ENCODE measurements at places on chromosomes 13 and 19.

GRCh38 chr13:24038405-24038804 lies 122.1 kb upstream of the SPATA13 start:
- no peak overlapping the region for H3K27ac ChIP-seq
- H3K27me3 ChIP-seq = peaks cover 9% of the 10 kb centered on the region
- peaks cover 2% of the 10 kb centered on the region for H3K4me1 ChIP-seq
- no peak overlapping the region for H3K4me3 ChIP-seq

- H3K4me3 ChIP-seq = no peak overlapping the region
- no peaks in the 10 kb centered on the region for H3K36me3 ChIP-seq
- no peak overlapping the region for H3K27ac ChIP-seq
- DNase-seq = no peak
These were observed 2.2 kb upstream of the TNFRSF19 start for GRCh38 chr13:23567906-23568460.

DNA sequence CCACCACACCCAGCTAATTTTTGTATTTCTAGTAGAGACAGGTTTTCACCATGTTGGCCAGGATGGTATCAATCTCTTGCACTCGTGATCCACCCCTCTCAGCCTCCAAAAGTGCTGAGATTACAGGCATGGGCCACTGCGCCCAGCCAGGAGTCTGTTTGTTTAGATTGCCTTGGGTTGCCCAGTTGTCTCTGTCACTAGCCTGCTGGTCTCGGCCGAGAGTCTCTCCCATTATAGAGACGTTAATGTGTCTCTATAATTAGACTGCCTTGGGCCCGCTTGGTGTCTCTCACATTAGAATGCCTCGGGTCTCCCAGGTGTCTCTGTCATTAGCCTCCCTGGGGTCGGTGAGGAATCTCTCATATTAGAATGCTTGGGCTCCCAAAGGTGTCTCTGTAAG lies 1533.6 kb downstream of the UQCRFS1 start:
- no peak overlapping the region for H3K27ac ChIP-seq
- H3K36me3 ChIP-seq = no peaks in the 10 kb centered on the region
- no peaks in the 10 kb centered on the region for H3K4me1 ChIP-seq
- DNase-seq = no peak
- no peaks in the 10 kb centered on the region for H3K27me3 ChIP-seq

GRCh38 chr13:41407380-41407779 lies 50.0 kb upstream of the RGCC start:
- no peaks in the 10 kb centered on the region for H3K4me1 ChIP-seq
- H3K4me3 ChIP-seq = no peak overlapping the region
- H3K27me3 ChIP-seq = peaks cover 11% of the 10 kb centered on the region
- no peaks in the 10 kb centered on the region for H3K36me3 ChIP-seq

DNA sequence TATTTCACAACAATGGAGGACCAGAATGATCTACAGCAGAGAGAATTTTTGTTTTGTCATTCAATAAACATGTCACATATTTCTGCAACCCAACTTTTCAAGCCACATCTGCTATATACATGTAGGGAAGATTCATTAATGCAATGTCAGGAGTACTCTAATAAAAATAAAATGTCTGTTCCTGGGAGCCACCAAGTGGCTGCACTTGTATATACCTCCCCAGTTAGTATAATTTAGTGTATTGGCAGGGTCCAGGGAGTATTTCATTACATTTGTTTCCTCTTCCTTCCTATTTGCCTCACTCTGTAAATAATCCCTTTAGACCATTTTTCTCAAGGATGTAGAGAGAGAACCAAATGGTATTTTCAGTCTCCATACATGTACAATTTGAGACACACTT lies 1169.0 kb downstream of the DIAPH3 start:
- no peak overlapping the region for H3K27ac ChIP-seq
- no peak for DNase-seq
- no peaks in the 10 kb centered on the region for H3K4me1 ChIP-seq

DNA sequence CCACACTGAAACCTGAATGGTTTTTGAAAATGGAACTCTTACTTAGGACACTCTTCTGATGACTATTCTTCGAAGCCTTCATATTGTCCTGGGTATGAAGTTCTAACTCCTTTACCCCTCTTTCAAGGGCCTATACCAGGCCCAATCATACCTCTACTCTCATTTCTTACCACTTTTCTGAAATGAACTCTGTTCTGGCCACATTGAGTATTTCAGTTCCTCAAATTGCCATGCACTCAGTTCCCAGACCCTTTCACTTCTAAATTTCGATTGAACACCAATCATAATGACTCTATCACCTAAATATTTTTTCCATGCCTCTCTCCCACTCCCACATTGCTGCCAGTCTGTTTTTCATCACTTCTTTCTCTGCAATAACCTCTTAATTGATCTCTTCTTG lies 53.7 kb downstream of the LACC1 start:
- H3K4me3 ChIP-seq = no peak overlapping the region
- peaks cover 2% of the 10 kb centered on the region for H3K36me3 ChIP-seq
- peaks cover 6% of the 10 kb centered on the region for H3K27me3 ChIP-seq
- H3K27ac ChIP-seq = no peak overlapping the region
- DNase-seq = no peak

- no peaks in the 10 kb centered on the region for H3K4me1 ChIP-seq
- no peaks in the 10 kb centered on the region for H3K36me3 ChIP-seq
- H3K27ac ChIP-seq = no peak overlapping the region
- H3K27me3 ChIP-seq = no peaks in the 10 kb centered on the region
- H3K4me3 ChIP-seq = no peak overlapping the region
- no peak for DNase-seq
These were observed 311.3 kb downstream of the FGF14 start for GRCh38 chr13:102090532-102090931.

DNA sequence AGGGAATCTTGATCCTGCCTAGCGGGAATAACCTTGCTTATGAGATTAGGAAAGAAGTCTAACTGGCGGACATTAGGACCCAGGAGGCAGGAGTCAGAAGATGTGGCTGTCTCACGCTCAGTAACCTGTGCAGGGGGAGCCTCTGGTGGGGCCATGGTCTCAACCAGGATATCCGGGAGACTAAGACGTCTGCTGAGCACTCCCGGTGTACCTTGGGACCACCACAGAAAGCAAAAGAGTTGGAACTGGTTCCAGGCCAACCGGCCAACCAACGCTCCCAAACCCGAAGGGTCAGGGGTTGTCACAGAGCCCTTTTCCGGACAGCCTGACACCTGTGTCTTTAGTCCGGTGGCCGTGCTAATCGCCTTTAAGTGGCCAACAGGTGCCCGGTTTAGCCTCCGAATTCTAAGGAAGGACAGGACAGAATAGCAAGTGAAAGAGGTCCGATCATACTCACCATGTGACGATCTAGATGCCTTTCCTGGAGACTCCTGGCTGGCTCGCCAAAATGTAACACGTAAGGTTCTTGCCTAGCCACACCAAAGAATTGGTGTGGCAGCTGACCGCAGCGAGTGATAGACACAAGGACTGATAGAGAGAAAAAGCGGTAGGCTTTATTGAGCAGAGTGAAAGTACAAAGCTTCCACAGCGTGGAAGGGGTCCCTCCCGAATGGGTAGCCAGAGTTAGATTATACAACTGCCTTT lies 103.9 kb upstream of the DIAPH3 start:
- no peak overlapping the region for H3K27ac ChIP-seq
- DNase-seq = no peak
- peaks cover 2% of the 10 kb centered on the region for H3K27me3 ChIP-seq
- no peaks in the 10 kb centered on the region for H3K36me3 ChIP-seq
- H3K4me3 ChIP-seq = no peak overlapping the region

- H3K27ac ChIP-seq = no peak overlapping the region
- peaks cover 9% of the 10 kb centered on the region for H3K27me3 ChIP-seq
- peaks cover 23% of the 10 kb centered on the region for H3K4me1 ChIP-seq
- peaks cover 19% of the 10 kb centered on the region for H3K36me3 ChIP-seq
- no peak for DNase-seq
These were observed 4.7 kb upstream of the B3GNT3 start for GRCh38 chr19:17790059-17790780.

- H3K4me3 ChIP-seq = no peak overlapping the region
- no peak for DNase-seq
- peaks cover 14% of the 10 kb centered on the region for H3K27me3 ChIP-seq
- no peaks in the 10 kb centered on the region for H3K36me3 ChIP-seq
- H3K4me1 ChIP-seq = no peaks in the 10 kb centered on the region
These were observed 13.0 kb upstream of the FPR3 start for GRCh38 chr19:51781999-51782398.

GRCh38 chr19:53057904-53058580 lies 13.5 kb downstream of the ERVV-2 start:
- peaks cover 2% of the 10 kb centered on the region for H3K4me1 ChIP-seq
- peaks cover 4% of the 10 kb centered on the region for H3K36me3 ChIP-seq
- H3K4me3 ChIP-seq = no peak overlapping the region
- no peak overlapping the region for H3K27ac ChIP-seq
- H3K27me3 ChIP-seq = peaks cover 2% of the 10 kb centered on the region

DNA sequence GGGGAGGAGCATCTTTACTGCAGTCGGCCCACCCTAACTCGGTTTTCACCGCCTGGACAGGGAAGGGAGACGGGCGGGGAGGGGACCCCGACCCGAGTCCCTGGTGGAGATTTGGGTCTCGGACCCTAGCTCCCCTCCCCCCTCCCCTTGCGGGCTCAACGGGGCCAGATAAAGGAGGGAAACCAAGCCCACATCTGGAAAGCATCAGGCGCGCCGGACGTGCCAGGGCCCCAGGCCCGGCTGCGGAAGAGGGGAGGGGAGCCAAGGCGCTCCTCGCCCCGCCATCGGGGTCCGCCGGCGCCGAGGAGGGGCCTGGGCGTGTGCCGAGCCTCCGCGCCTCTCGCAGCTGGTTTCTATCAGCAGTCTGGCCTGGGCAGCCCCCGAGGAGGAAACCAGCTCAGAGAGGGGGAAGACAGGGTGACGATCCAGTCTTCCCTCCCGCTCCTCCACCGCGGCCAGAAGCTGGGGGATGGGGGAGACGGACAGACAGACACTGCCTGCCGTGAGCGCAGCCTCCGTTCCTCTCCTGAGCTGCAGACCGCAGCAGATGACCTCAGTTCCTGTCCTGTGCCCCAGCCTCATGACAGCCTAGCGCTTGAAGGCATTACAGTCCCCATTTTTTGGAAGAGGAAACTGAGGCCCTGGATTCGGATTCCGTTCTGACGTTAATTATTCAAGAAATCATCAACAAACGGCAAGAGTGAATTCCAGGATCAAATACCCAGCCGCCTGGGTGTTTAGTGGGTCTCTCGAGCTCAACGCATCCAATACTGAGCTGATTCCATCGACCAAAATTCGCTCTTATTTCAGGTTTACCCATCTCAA lies 3.6 kb upstream of the GNG8 start:
- peak overlapping the region; percentile 31 for H3K4me3 ChIP-seq
- peaks cover 11% of the 10 kb centered on the region for H3K27me3 ChIP-seq
- peaks cover 13% of the 10 kb centered on the region for H3K4me1 ChIP-seq
- DNase-seq = no peak
- H3K36me3 ChIP-seq = no peaks in the 10 kb centered on the region

DNA sequence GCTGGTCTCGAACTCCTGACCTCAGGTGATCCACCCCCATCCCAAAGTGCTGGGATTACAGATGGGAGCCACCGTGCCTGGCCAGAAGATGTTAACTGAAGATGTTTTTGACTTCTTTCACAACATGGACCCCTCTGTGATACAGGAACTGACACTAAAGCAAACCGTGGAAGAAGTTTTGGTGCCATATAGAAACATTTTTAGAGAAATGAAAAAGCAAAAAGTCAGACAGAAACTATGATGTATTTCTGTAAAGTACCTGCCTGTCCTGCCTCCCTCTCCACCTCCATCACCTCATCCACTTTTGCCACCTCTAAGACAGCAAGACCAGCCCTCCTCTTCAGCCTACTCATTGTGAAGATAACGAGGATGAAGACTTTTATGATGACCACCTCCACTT lies 11.3 kb downstream of the FBXO27 start:
- H3K4me3 ChIP-seq = no peak overlapping the region
- DNase-seq = no peak
- H3K36me3 ChIP-seq = no peaks in the 10 kb centered on the region
- no peaks in the 10 kb centered on the region for H3K4me1 ChIP-seq

DNA sequence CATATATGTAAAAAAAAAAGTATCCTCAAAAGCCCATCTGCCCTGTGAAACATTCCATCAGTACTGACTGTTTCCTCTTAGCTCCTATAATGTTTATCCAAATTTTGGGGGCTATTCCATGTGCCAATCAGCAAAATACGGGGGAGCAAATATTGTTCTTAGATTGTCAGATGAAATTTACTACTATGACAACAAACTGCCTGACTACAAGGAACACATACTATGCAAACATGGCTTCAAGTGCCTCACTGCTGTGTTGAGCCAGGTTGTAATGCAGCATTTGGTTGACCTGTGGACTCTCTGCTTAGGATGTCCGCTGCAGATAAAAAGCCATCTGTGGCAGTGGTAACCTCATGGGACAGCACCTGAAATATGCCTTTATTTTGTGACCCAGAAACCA lies 98.2 kb upstream of the SCEL start:
- H3K27ac ChIP-seq = no peak overlapping the region
- H3K27me3 ChIP-seq = no peaks in the 10 kb centered on the region
- DNase-seq = no peak
- H3K36me3 ChIP-seq = peaks cover 2% of the 10 kb centered on the region
- no peaks in the 10 kb centered on the region for H3K4me1 ChIP-seq
- H3K4me3 ChIP-seq = no peak overlapping the region

- no peak for DNase-seq
- no peaks in the 10 kb centered on the region for H3K4me1 ChIP-seq
- H3K27ac ChIP-seq = no peak overlapping the region
- H3K4me3 ChIP-seq = no peak overlapping the region
These were observed 83.6 kb upstream of the ARHGEF7 start for GRCh38 chr13:111031531-111031961.

- no peaks in the 10 kb centered on the region for H3K36me3 ChIP-seq
- peaks cover 2% of the 10 kb centered on the region for H3K27me3 ChIP-seq
- no peak for DNase-seq
- H3K27ac ChIP-seq = no peak overlapping the region
These were observed 20.5 kb downstream of the DZIP1 start for GRCh38 chr13:95624020-95624419.

DNA sequence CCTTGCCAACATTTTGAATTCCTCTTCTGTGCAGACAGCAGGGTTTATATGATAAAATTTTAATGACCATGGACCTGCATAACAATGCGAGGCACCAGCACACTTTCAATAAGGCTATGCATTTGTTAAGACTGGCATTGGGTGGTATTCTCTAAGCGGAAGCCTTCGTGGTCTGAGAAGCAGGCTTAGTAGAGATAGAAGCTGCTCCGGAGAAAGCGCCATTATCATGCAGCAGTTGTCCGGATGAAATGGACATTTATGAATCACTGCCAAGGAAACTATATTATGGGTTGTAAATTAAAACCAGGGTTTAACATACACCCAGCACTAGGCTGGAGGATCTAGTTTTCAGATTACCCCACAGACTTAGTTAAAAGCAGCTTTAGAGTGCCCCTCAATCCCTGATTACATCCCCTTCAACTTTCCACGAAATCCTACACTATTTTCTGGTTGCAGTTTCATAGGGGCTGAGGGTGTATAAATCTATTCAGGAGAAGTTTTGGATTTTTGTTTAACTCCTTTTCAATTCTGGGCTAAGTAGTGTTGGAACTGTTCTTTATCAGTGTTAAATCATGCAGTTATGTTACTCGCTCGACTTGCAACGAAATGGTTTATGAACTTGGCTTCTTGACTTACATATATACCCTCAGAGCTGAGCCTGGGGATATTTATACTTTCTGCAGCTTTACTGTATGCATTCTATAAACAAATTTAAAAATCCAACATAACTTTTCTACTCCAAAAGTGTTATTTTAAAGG lies 193.3 kb downstream of the PCDH9 start:
- H3K4me1 ChIP-seq = no peaks in the 10 kb centered on the region
- H3K36me3 ChIP-seq = no peaks in the 10 kb centered on the region
- DNase-seq = no peak
- no peak overlapping the region for H3K27ac ChIP-seq
- no peaks in the 10 kb centered on the region for H3K27me3 ChIP-seq

- peaks cover 4% of the 10 kb centered on the region for H3K4me1 ChIP-seq
- no peaks in the 10 kb centered on the region for H3K27me3 ChIP-seq
- no peak overlapping the region for H3K4me3 ChIP-seq
- no peak for DNase-seq
- H3K36me3 ChIP-seq = peaks cover 25% of the 10 kb centered on the region
These were observed 145.8 kb downstream of the KDM4B start for GRCh38 chr19:5114727-5115126.
